ENCODE measurements at places on chromosomes 6 and 20.

DNA sequence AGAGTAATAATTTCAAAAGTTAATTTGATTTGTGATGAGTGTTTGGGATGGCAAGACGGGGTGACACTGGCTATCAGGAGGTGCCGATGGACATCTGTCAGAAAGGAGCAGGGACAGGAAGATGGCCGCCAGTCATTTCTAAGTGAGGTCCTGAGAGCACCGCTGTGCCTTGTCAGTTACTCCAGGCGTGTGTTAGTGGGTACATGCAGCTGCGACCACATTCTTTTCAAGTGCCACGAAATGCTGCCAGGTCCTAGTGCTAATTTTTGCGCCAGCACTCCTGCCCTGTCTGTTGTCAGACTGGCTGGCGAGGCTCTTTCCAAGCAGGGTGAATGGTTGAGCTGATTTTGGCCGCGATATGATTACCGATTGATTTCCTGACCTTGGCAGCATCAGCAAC is 64.6 kb upstream of the INSM1 start:
- no peak for DNase-seq

GRCh38 chr6:126534401-126534800 is 194.5 kb downstream of the CENPW start:
- DNase-seq, result no peak

DNA sequence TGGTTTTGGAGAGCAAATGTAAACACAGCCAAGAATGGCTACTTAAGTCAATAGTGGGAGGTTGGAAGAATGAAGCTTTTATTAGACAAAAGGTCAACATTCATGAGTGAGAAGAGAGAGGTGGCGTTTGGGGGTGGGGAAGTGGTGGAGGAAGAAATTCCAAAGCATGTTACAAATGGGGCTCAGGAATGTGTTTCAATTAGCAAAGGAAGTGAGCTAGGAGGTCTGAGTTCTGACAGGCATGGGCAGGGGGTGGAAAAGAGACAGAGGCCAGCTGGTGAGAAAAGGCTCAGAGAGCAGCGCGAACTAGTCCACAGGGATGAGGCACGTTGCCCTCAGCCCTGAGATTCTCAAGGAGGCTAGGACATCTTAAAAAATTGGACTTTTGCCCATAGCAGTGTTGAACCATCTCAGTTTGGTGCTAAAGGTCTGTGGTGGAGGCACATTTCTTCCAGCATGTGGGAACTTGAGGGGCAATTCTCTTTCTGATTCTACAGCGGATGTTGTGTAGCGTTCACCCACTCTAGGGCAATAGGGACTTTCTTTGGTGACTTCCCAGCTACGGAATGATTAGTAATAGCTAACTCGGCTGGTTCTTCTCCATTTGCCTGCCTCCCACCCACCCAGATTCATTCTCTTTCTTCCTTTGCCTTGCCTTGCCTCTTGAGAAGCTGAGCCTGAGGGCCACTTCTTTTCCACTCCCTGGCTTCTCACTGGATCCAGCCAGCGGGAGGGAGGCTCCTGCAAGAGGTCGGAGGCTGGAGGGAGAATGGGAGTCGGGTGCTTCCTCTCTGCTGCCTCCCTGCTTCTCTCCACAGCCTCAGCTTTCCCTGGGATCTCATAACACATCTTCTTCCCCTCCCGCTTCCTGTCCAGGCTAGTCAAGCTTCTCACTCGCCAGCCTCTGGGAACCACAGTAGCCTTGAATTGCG is 45.1 kb upstream of the NEDD9 start:
- DNase-seq, result no peak

- DNase-seq, result no peak
Observed at GRCh38 chr20:13271977-13272975, 51.2 kb downstream of the ISM1 start.

GRCh38 chr6:123848347-123848746 is 44.7 kb downstream of the NKAIN2 start:
- no peak for DNase-seq

DNA sequence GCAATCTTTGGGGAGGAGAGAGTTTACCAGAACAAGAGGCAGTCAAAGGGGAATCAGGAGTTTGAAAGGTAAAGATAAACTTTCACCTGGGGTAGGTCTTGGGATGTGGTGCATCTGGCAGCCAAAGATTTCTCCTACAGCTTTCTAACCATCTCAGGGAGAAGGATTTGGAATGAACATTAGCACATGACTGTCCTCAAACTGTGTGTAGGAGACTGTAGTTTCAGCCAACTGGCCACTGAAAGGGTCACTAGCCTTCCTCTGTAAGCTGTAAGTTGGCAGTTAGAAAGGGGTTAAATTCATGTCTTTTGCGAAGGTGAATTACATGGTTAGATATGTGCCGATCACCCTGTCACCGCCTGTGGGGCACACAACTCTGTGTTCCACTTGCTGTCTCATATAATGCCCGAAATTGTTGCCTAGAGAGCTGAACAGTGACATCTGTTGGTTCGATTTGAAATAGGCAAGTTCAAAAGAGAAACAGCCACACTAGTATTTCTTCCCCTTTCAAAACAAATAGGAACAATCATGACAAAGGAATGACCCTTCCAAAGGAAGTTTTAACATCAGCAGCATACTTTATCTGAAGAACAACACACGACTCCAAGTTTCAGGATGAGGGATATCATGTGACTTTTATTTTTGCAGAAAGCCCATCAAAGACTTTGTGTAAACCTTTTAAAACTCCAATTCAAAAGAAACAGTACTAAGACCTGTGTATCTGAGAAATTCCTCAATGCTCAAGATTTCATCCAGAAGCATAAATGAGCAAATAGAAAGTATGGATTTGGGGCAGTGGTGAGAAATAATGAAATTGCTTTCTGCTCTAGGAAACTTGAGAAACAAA is 1.1 kb upstream of the OPN5 start:
- DNase-seq, result no peak

DNA sequence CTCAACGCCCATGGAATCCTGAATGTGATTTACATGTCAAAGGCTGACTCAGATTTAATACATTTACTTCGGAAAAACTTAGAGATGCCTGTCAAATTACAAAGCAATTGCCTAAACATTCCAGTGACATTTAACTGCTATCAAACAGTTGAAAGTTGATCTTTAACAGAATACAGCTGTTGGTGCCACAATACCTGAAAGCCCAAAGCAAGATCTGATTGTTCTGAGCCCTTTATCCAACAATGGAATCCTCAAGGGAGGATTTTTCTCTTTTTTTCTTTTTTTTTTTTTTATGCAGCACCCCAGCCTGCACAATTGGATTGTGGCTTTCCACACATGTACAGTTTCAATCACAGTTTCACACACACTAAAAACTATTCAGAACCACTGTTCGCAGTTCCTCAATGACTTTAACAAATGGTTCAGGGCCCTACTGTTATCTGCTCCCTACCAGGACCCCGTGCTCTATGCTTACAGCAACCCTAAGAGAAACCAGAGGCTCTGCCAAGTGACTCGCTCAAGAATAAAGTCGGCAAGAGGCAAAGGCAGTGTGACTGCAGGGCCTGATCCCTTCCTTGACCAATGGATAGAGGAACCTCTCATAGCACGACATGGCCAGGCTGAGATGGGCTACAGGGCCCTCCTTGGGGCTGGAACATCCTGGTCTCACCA is 33.3 kb downstream of the EPB41L2 start:
- DNase-seq, result no peak

DNA sequence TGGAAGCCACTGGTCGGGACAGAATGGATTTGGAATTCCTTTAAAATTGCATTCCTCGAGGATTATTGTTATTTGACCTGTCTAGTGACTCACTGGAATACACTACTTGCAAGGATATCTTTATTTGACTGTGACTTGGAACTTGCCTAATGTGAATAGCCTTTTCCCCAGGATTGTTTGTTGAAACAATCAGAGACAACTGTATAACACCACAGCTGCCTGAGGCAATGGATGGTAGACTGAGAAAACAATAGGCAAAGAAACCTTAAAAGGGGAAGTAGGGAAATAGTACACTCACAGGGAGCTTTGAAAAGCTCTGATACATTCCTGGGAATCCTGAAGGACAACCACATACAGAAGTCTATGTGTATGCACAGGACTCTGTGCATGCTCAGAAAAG is 465.3 kb downstream of the BMP2 start:
- no peak for DNase-seq

- no peak for DNase-seq
Observed at GRCh38 chr20:59473742-59474141, 130.6 kb upstream of the PHACTR3 start.

DNA sequence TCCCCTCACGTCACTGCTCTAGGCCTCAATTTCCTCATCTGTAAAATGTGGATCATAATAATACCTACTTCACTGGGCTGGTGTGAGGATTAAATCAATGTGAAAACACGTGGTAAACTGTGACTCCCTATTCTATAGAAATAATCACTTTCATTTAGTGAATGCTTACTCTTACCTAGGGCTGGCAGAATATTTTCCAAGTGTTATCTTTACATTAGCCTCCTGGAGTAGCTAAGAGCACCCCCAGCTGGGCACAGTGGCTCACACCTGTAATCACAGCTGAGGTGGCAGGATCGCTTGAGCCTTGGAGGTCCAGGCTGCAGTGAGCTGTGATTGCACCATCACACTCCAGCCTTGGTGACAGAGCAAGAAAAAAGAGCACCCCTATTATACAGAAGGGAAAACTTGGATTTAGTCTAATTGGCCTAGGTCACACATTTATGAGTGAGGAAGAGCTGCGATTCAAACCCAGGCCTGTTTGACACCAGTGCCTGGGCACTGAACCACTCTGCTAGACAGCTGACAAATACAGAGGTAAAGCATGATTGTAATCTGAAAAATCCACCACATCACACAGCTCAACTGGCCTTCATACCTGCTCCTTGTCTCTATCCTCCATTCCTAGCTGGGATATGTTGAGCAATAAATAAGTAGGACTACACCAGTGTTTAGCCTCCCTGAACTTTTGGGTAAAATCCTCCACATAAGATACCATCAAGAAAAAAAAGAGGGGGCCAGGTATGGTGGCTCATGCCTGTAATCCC is 1.4 kb upstream of the SNTA1 start:
- no peak for DNase-seq

GRCh38 chr6:2804516-2804915 is 37.1 kb downstream of the SERPINB1 start:
- DNase-seq, result no peak

GRCh38 chr6:70527071-70527737 is 39.5 kb upstream of the SDHAF4 start:
- DNase-seq, result no peak

GRCh38 chr20:49599746-49600113 is 31.8 kb upstream of the PTGIS start:
- no peak for DNase-seq

DNA sequence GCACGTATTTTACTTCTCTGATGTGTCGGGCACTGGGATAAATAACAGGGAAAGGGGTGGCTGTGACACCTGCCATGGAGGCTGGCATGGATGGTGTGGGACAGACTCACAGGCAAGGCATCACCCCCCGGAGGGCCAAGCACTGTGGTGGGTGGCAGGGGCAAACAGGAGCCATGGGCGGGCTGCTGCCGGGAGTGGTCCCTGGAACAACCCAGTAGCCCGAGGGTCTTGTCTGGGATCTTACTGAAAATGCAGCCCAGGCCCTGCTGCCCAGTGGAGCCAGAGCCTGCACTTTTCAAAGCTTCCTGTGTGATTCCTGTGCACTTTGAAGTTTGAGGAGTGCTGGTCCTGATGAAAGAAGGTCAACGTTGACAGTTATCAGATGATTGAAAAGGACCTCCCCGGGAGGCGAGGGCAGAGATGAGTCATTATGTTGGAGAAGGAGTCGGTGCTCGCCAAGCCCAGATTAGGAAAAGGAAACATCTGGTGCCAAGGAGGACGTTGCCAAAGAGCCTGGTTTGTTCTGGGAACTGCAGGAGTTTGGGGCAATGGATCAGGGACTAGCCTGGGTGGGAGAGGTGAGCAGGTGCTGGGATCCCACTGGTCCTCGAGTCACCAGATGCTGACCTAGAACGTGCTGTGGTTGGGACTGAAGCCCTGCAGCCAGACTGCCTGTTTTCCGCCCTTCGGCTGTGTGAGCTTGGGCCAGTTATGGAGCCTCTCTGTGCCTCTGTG is 130.0 kb upstream of the GGTLC1 start:
- no peak for DNase-seq

GRCh38 chr20:31516651-31517050 is 2.4 kb downstream of the HM13 start:
- no peak for DNase-seq

DNA sequence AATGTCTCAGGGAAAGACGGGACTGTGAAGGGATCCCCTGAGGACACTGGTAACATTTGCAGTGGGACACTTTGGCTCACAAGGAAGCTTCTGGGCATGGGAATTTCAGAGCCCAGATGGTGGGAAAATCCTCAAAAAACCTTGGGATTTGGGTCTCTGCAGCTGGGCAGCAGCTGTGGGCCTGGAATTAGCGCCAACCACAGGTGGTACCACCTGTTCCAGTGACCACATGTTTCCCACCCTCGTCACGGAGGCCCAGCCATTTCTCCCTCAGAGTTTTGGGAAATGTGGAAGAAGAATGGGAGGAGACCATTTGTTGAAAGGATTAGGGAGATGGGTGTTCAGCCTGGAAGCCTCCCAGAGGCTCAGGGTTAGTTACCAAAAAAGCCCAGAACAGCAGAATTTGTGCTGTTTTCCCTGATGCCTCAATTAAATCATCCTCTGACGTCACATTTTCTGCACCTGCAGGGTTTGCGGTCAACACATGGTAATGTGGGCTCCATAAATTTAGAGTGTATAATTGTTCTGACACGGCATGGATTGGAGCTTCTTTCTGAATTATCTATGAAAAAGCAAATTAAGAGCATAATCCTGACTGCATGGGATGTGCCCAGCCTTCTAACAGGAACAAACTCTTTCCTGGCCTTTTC is 34.4 kb downstream of the EDN3 start:
- no peak for DNase-seq

- DNase-seq, result no peak
Observed at GRCh38 chr6:12258591-12259075, 31.5 kb upstream of the EDN1 start.

DNA sequence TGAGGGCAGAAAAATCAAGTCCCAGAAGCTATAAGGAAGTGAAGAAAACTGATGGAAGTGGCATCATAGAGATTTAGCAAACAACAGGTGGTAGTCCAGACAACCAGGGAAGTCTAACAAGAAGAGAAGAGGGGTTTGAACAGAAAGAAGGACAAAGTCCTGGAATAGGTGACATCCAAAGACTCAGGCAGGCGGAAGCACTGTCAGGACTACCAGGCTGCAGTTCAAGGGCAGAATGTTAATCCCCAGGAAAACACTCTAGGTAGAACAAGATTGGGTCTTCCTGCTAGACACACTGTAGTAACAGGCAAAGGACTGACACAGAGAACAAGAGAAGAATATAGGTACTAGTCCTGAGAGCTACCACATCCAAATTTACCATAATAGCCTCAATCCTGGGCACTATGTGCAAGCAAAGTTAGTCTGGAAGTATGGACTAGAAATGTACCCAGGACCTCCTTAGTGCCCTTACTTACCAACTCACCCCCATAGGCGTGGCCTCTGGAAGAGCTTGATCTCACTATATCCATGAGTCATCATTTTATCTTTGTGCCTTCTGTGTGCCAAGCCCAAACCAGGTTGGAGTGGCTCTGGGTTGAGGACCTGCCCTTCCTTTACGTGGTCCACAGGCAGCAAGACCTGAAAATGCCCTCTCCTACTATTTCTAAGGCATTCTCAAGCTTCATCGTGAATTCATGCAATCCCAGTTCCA is 2.2 kb upstream of the EPB41L2 start:
- DNase-seq, result no peak
